GM13976 (cell line): ENCODE measurements at places on chromosomes 11 and 22.

DNA sequence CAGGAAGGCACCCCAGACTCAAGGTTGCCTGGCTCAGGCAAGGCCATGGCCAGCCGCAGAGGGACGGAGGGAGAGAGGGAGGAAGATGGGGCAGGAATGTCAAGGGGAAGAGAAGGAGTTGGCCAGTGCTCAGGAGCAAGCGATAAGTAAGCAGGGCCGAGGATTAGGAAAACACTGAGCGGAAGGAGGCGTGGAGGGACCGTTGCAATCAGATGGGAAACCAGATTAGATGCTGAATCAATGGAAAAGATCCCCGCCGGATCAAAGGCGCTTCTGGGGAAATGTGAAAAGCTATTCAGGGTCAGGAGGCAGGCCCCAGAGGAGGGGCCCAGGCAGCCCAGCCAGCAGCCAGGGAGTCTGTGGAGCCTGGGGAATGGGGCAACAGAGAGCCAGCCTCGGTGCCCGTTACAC is 26.6 kb upstream of the MYEOV start:
- no peak for DNase-seq

DNA sequence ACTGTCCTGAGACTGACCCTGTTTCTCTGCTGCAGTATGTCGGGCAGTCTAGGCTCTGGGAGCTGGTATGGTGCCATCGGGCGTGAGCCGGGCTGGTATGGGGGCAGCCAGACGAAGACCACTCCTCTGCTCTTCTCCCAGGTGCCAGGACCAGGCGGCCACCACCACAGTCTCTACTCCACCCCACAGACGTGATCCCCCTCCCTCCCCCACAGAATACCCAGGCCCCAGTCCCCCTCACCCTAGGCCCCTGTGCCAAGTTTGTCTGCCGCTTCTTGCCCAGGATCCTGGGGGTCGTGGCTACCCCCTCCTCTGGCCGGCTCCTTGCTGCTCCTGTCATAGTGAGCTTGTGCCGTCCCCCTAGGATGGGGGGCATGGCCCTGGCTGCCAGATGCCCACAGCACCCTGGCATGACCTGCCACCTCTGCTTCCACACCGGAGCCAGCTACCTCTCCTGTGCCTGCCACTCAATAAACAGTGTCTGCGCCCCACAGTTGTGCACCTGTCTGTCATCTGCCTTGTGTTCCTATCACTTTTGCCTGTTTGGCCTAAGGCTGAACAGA is 2.0 kb upstream of the KCNK4 start:
- DNase-seq = no peak

DNA sequence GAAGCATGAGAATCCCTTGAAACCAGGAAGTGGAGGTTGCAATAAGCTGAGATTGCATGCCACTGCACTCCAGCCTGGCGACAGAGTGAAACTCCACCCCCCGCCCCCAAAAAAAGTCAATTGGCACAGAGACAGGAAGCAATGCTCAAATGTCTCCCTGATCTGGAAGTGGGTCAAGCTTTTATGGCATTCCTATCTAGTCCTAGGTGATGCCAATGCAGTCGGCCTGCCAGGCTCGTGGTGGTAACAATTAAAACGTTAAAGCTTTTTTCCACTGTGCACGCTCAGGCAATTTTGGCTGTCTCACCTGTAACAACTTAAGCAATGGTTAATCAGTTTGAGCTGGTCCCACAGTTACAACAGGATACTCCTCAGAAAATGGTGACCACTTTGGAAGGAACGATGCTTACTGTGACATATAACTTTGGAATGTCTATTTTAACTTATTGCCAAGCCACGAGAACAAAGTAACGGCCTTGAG is 18.9 kb upstream of the PISD start:
- DNase-seq = no peak

DNA sequence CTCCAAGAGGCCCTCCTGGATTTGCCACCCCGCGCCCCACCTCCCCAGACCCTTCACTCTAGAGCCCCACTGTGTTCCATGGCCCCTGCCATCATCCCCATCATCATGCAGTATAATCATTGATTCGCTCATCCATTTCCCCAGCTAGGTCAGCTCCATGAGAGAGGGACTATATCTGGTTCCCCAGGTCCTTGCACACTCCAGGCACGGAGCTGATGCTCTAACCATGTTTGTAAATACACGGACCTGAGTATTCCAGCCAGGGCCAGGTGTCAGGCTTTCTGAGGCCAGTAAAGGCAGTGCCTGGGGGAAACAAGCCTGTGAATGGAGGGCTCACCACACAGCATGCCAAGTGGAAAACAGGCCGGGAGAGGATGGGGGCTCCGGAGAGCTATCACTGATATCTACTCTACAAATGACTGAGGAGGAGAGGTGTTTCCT is 27.1 kb upstream of the OAF start:
- DNase-seq = no peak

DNA sequence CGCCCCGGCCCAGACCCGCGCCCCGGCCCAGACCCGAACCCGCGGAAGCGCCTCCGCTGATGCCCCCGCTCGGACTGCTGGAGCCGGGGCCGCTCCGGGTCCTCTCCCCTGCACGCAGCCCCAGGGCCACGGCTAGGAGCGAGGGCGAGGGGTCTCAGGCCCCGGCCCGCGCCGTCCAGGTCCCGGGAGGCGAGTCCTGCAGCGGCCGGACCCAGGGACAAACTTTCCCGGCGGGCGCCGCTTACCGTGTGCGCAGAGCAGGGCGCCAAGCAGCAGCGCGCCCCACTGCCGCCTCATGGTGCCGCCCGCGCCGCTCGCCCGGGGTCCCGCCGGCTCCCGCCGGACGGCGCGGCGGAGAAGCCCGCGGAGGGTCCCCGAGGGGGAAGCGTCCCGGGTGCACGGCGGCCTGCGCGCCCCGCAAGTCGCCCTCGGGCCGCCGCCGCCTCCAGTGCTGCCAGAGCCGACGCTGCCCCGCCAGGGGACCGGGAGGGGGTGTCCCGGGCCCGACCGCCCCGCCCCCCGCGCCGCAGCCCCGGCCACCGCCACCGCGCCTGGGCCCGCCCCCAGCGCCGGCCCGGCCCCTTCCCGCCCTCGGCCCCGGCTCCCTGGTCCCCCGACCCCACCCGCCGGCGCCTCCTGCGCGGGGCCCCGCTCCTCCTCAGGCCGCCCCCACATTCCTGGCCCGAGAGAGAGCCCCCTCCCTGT is at the start of gene LRP4:
TSS of gene LRP4 (minus strand) at position 468 of the 705 bp plus-strand sequence. CDS start at position 297, 171 bp downstream.
- DNase-seq = peak; percentile 86

GRCh38 chr22:40748388-40749355 is 69.4 kb downstream of the MCHR1 start:
- no peak for DNase-seq

DNA sequence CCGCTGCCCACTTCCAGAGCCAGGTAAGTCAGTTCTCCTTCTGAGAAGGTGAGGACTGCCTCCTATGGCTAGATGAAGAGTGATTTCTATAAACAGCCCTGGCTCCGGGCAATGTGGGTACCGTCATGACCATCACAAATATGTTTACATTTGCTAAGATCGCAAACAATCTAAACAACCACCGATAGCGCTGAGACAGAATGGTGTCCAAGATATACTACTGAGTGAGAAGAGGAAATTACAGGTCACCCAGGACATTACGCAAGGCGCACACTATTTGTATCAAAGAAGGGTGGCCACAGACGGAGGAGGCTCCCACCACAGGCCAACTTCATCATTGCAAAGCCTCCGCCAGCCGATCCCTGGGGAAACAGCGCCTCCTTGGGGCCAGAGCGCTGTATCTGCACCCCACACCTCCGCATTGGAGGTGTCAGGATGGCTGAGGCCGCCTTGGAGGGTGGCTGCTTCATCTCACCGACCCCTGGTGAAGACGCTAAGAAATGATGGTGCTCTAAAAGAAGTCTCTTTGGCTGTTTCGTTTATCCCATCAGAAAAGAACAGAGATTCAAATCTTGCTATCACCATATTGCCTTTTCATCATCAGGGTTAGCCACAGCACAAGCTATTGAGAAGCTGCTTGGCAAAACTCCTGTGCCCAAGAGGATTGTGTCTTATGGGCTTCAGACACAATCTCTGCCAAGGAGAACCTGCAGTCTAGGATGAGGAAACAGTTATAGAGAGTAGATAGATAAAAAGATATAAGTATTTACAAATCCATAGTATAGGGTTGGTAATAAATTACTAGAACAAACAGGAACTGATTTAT is 12.3 kb upstream of the ASRGL1 start:
- DNase-seq = peak; percentile 74

DNA sequence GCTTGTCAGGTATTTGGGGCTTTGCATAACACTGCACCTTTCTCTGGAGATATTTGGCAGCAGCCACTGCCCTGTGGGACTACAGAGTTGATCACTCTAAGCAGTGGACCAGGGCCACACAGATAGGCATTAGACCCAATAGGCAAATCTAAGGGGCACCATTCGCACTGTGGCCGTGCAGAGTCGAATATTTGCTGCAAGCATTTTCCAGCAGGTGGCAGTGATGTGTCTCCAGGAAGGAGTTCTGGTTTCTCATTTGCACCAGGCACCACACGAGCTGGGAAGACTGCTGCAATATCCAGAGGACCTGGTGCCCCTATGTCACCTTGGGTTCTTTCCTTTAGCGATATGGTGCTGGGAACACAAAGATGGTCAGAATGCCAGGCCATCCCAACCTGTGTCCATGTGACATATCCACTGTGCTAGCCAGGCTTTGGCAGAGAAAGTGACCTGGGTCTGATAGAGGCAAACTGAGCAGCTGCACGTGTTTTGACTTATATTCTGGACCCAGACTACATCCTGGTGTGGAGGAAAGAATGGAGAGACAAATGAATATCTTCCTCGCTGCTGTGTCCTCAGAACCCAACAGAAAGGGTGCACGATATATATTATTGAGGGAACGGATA is 318.7 kb downstream of the BUD13 start:
- DNase-seq = peak; percentile 52

GRCh38 chr22:30422481-30423300 is 2.9 kb upstream of the MTFP1 start:
- DNase-seq = no peak
